Right forelimb (tissue), 1 donor: ENCODE measurements at places on chromosomes 6 and 20.

- no peak for DNase-seq
These were observed 252.9 kb downstream of the GRM1 start for GRCh38 chr6:146281651-146282362.

DNA sequence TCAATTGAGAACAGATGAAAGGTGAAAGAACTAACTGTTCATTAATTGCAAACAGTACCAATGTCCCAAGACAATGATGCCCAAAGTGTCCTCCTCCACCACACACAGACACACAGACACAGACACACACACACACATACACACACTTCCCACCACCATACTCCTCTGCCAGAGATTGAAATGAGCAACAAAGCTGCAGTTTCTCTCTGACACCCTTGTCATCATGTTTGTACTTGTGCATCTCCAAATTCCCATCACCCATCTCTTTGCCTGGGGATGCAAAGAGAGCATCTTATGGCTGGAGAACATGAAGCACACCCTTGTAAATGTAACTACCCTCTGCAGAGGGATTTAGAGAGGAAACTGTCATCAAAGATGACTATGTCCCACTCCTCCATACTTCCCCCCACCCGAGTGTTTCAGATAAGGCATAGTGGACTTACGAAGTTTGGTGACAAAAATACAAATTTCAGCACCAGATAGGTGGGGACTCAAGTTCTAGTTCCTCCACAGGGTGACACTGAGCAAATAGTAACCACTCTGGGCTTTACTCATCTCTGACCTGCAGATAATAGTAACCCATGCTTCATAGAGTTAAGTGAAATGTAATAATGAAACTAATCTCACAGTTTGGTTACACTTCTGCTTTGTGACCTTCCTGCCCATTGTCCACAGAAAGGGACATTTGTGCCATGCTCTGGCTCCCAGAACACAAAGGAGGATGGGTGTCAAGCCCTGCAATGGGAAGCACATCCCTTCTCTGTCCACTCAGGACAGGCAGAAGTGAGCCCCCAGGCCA lies 8.7 kb downstream of the MAFB start:
- no peak for DNase-seq

- peak; percentile 66 for DNase-seq
These were observed 67.0 kb downstream of the TNFRSF21 start for GRCh38 chr6:47242483-47243386.

GRCh38 chr20:47862574-47863240 lies 77.4 kb upstream of the SULF2 start:
- DNase-seq, result no peak

DNA sequence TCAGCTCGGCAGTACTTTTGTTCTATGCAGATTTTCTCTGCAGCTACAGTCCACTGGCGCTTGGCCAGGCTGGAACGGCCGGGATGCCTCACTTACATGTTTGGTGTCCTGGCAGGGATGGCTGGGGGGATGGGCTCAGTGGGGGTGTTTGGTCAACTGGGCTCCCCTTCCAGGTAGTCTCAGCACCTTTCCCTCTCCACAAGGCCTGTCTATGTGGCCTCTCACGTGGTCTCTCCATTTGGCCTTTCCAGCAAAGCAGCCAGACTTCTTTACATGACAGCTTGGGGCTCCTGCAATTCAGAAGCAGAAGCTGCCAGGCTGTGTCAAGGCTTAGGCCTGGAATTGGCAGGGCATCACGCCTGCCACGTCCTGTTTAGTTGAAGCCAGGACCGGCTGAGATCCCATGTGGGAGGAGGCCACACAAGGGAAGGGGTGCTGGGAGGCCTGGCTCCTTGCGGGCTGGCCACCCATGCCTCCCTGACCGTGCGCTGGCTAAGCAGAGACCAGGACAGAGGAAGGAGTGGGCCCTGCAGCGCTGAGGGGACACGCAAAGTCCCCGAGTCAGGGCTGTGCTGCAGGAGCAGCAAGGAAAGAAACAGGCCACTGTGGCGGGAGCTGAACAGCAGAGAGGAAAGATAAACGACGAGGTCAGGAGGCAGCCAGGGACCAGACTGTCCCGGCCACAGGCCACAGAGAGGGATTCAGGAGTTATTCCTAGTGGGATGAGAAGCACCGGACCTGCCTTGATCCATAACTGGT lies 38.9 kb downstream of the MGME1 start:
- DNase-seq, result no peak
